ENCODE measurements at places on chromosomes 7 and 10.

- peak; percentile 81 for DNase-seq
Measured at GRCh38 chr7:2558629-2559282, at the start of gene IQCE. Gene IQCE (plus strand): TSS chr7:2558979. CDS start chr7:2559182, 203 bp downstream.

GRCh38 chr10:55374917-55375316 is 573.9 kb upstream of the PCDH15 start:
- DNase-seq, result no peak

DNA sequence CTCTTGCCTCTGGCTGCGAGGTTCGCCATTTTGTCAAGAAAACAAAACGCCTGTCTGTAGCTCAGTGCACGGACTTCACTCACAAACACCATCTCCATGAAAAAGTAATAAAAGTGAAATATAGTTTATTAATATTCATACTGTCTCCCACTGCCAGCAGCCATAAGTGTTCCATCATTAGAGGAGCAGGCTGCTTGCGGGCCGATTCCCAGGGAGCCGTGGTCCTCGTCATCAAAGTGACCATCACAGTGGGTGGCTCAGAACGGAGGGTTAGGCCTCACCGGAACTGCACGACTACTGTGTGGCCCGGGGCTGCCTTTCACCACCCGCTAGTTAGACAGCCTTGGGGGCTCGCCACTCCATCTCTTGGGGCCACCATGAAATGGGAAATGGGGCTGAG is 82.7 kb downstream of the HIPK2 start:
- no peak for DNase-seq

DNA sequence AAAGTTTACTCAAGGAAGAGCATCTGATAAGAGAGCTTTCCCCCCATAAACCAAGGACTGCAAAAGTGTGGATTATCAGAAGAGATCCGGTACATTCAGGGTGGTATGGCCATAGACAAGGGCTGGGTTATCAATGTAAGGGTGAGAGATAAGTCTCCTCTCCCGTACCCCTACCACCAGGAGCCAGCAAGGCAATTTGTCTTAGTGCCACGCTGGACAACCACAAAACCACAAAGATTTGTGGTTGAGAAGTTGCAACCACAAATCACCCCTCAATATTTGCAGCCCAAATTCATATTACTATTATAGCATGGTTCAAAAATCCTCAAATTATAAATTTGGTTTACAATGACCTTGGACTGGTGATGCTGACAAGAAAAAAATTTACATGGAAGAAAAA is 2.3 kb upstream of the ZSCAN25 start:
- no peak for DNase-seq

All from stimulated activated CD8-positive, alpha-beta memory T cell treated with anti-CD3 and anti-CD28 coated beads, Interleukin-4, amount 100 ng/mL, for 4 hours (primary cell).